GM13977 (cell line): ENCODE measurements at places on chromosomes 16 and 17.

DNA sequence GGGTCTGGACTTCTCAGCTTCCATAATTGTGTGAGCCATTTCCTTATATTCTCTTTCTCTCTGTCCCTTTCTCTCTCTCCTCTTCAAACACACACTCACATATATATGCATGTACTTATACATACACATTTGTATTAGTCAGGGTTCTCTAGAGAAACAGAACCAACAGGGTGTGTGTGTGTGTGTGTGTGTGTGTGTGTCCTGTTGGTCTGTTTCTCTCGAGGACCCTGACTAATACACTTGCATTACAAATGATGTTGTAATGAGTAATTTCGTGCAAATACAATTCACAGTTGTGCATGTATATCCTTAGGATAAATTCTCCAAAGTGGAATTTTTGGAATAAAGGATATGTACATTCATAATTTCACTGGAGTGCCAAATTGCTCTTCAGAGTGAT, 115.3 kb downstream of the NPIPB5 start:
- no peak for DNase-seq

GRCh38 chr17:66364990-66365490, 62.6 kb downstream of the PRKCA start:
- no peak for DNase-seq

- DNase-seq = no peak
Observed at GRCh38 chr17:32259586-32259985, 6.0 kb upstream of the RHBDL3 start.

- DNase-seq = peak; percentile 74
Observed at GRCh38 chr16:11405331-11406176, 60.3 kb downstream of the RMI2 start.

- no peak for DNase-seq
Observed at GRCh38 chr16:58906981-58907715, 173.0 kb upstream of the GOT2 start.

DNA sequence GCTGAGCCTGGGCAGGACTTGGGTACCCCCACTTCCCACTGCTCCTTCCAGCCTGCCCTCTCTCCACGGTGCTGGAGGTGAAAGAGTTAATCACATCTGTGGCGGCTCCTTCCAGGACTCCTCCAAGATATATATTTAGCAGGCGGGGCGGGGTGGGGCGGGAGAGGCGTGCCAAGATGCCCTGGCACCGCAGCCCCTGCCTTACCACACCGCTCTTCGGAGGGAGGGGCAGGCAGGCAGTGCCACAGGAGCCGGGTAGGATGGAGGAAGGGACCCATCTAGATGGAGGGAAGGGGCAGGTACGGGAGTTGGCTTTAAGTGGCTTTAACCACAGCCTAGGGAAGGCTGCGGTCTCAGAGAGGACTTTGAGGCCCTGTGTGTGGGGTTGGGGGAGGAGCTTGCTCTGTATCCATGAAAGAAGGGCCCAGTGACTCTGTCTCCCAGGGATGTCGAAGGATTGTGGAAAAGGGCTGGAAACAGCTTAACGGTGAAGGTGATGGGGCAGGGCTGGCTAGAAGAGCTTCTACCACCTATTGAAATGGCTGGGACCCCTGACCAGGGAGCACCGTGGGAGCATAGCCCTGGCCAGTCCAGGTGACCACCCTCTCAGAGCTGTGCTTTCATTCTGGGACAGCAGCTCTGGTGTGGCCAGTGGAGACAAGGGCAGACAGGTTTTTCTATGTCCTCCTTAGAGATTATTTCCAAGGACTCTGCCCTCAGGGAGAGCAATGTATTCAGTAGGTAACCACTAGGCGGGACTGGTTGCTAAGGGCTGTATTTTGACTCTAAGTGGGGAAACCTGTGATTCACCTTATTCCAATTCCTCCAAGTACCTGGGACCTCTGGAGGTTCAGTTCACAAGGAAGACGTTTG, 13.0 kb downstream of the GPR142 start:
- no peak for DNase-seq
